ENCODE measurements at places on chromosomes 2 and 18.

DNA sequence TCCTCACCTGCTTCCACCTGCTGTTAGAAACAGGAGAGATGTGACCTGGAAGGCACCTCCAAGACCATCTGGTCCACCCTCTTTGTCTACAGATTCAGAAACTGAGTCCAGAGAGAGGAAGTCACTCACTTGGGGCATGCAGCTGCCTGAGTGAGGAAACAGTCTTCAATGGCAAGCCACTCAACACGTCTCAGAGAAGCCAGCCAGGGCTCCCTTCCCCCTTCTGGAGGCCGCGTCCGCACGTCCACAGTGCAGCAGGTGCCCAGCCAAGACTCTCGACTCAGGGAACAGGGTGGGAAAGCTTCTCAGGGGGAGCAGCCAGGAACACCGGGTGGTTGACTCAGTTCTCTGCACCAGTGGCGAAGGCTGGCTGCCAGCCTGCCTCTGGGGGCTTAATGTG, 201.7 kb downstream of the BCL11A start:
- DNase-seq: no peak

GRCh38 chr2:152826581-152827279, 108.3 kb downstream of the ARL6IP6 start:
- DNase-seq: no peak

GRCh38 chr2:203549406-203549805, 14.3 kb upstream of the RAPH1 start:
- no peak for DNase-seq

DNA sequence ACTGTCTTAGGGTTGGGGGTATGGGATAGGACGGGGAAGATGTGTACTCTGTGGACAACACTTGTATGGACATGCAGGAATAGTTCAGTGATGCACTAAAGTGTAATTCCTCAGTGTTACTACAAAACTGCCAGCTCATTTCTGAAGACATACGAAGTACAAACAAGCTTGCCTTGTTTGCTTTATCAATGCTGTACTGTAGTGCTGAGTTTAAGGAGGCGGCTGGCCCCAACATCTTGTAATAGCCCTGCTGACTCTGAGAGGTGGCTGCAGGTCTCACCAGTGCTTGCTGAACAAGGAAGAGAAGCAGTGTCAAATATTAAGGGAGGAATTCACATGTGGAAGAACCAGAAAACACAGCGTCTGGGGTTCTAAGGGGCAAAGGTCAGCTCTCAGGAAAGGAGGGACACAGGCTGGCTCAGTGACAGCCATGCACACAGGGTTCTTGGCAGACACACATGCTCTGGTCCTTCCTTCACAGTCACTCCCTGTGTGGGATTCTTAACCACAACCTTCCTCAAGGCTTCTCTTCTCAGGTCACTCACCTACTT, 39.8 kb upstream of the EVA1A start:
- DNase-seq: no peak

- no peak for DNase-seq
Observed at GRCh38 chr2:212968284-212969081, 182.9 kb downstream of the IKZF2 start.

- DNase-seq: no peak
Observed at GRCh38 chr2:103346780-103347179, 584.9 kb downstream of the TMEM182 start.

DNA sequence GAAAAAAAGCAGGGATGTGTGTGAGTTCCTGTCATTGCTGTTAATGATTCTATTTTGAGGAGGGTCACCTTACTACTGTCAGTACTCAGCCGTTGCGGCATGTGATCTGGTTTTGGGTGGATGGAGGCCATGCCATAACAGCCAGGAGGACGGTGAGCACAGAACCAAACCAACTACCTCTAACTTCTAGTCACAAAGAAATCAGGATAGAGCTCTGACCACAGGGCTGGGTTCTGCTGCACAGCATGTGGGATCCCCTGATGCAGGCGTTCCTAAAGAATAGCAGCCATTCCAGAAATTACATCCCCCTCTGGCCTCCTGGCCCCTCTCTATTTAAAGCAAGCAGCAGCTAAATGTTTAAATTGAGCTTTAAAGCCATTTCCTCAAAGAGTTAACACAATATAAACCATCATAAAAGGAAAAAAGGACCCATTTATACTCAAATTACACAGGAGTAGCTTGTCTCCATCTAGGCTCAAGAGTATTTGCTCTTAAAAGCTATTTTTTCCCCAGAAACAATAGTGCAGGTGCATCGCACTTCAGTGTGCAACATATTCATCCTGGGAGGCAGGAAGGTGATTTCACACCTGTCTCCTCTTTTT, 786.4 kb downstream of the RNF144A start:
- no peak for DNase-seq

GRCh38 chr2:80086831-80087230, 217.7 kb downstream of the LRRTM1 start:
- no peak for DNase-seq

DNA sequence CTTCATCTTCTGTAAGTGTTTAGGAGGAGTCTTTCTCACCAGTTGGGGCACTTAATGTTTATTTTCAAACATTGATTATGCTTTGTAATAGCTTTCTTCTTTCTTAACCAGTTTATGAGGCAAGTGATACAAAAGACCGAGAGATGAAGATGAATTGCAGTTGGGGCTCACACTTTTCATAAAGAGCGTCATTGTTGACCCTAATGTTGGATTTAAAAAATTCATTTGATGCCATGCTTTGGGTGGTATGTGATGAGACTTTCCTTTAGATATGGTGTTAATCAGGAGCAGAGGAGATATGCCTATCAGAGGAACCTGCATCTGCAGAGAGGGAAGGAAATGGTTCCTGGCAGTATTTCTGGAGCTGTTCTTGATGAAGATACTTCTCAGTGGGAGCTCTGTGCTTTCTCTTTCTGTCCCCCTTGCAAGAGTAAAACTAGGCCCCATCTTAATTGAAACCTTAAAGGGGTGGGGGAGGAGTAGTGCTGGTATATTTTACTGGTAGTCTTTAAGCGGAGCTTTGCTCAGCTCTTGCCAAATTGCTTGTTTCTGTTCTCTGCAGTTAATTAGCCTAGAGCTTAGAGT, 2.3 kb downstream of the EML4 start:
- no peak for DNase-seq

GRCh38 chr2:130346741-130347066, 4.0 kb downstream of the IMP4 start:
- no peak for DNase-seq

DNA sequence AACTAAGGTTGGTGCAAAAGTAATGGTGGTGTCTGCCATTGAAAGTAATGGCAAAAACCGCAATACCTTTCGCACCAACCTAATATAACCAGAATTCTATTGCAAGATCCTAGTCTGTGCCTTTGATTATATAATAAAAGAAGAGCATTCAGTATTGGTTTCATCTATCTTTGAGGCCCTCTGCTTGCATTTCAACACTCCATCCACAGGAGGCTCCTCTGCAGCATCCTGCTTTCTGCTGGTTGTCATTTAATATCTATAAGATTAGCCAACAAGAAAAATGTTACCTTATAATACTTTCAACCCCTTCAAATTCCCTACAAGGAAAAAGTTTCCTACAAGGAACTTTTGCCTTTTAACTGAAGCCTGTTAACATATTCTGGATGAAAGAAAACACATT, 139.2 kb downstream of the CDCA7 start:
- DNase-seq: no peak

DNA sequence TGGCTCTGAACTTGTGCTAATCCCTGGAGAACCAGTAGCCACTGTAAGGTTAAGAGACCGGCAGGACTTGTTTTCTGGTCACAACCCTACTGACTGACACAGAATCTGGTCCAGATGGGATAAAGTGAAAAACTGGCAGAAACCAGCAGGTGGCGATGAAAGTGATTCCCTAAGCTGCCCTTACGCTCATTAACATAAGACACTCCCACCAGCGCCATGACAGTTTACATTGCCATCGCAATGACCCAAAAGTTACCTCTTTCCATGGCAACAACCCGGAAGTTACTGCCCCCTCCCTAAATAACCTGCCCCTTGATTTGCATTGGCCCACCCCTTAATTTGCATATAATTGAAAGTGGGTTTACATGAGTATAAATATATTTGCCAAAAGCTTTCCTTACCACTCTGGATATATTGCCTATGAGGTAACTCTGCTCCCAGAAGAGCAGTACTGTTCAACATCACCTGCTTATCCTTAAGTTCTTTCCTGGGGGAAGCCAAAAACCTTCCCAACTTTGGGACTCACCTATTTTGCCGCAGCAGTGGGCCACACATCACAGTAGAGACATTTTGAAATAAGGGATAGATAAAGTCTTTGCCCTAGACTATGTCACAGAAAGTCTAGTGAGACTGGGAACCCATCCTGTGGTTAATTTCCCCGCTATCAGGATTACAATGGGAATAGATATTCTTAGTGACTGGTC, 35.8 kb upstream of the AFF3 start:
- no peak for DNase-seq

- DNase-seq: no peak
Observed at GRCh38 chr2:51165534-51166260, 133.8 kb upstream of the NRXN1 start.

- no peak for DNase-seq
Observed at GRCh38 chr2:197207598-197207997, 103.0 kb downstream of the ANKRD44 start.

- DNase-seq: no peak
Observed at GRCh38 chr2:47169784-47170183, 14.7 kb upstream of the STPG4 start.

- no peak for DNase-seq
Observed at GRCh38 chr2:181176540-181176939, 196.1 kb downstream of the UBE2E3 start.

- DNase-seq: no peak
Observed at GRCh38 chr2:170587922-170588321, 127.2 kb upstream of the SP5 start.

GRCh38 chr2:168992591-168993349, 38.4 kb downstream of the ABCB11 start:
- DNase-seq: no peak

DNA sequence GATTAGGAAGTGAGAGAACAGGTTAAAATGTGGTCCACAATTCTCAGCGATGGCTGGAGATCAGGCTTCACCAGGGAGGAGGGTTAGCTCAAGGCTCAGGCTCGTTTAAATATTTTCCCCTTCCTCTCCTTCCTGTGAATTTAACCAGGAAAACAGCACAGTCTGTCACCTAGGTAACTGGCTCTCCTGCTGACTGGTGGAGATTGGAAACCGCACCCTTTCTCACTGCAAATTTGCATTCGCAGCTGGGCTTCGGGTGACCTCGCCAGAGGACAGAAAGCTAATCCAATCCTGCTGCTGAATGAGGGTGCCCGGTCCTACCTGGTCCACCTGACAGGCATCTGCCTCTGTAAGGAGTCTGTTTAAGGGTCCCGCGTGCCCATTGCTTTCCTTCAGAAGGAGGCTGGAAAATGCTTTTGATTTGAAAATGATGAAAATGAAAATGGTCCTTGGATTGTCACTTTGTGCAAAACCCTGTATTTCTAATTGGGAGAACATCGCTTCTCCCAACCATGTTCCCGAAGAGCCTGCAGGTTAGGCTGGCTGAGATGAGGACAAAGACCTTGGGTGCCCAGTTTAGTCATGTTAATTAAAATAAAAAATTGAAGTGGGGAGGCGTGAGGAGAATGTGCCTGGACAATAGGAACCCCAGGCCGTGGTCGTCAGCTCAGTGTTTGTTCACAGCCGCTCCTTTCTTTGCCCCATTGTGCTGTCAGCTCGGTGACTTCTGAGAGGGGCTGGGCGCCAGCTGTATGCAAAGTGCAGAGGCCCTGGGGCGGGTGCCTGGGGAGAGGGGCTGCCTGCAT, 43.4 kb upstream of the MTCL1 start:
- no peak for DNase-seq

- no peak for DNase-seq
Observed at GRCh38 chr2:192735447-192735846, 540.7 kb upstream of the TMEFF2 start.
